ENCODE measurements at places on chromosomes 12 and 14.
A peak's percentile ranks its signal among the peaks of the same experiment; 100 is the strongest.

- DNase-seq = no peak
These were observed 93.8 kb downstream of the TMEM30B start for GRCh38 chr14:61187196-61187905.

DNA sequence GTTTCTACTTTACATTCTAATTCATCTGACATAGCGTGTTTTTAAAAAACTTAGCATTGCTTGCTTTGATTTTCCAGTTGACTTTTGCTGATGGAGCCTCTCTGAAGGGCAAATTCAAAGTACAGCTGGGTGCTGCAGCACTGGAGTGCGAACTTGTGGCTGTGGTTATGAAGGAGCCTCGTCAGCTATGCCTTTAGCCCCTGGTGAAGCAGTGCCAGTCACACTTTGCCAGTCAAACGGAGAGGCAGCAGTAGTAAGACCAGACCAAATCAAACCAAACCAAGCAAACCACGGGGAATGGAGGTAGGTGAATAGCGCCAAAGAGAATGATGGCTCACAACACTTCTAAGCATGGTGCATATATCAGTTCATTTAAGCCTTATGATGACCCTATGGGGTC lies 15.1 kb upstream of the SLC38A2 start:
- DNase-seq = no peak

DNA sequence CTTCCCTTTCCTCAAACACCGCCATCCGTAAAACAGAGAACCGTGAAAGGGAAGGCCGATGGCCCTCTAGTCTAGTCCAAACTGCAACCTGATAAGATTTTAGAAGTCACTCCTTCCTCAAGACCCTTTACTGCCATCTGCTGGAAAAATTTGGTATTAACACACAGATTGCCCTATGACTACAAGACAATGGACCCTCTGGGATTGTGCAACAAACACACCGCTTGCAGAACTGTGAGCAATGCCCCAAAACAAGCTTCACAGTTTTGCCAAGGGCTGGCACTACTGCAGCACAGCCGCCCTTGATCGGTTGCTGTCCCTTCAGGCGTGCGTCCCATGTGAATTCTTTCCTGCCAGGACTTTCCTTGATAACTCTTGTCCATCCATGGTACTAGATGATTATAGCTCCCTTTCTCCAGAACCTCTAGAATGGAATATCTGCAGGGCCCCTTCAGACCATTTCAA lies 23.1 kb downstream of the LLPH start:
- DNase-seq = peak; percentile 3

GRCh38 chr12:5511644-5512600 lies 80.0 kb downstream of the NTF3 start:
- DNase-seq = no peak

DNA sequence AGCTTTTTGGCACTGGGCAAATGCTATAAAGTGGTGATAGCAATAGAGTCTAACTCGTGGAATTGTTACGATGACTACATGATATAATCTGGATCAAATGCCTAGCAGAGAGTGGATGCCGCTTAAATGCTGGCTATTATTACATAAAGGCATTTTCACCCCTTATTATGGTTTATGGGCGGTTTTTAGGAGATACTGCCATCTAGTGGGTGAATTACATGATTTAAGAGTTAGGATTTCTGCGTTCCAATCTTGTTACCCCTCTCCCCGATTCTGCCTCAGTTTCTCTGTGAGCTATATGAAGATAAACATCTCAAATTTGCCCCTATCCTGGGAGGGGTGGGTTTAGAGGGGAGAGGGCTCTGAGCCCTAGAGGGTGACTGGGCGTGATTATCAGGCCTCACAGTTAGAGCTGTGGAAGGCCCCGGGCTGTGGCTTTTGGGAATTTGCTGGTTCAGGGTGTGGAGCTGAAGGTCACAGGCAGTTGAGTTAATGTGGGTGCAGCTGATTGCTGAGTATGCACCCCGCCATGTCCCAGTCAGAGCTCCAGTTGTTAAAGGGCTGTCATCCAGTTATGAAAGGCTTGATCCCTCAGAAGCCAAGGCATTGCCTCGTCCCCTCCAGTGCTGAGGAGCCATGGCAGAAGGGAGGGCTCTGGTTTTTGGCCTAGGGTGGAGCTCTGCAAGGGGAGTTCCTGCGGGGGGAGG lies 14.4 kb downstream of the CLSTN3 start:
- DNase-seq = no peak

GRCh38 chr14:100083706-100084105 lies 18.5 kb downstream of the EVL start:
- no peak for DNase-seq

DNA sequence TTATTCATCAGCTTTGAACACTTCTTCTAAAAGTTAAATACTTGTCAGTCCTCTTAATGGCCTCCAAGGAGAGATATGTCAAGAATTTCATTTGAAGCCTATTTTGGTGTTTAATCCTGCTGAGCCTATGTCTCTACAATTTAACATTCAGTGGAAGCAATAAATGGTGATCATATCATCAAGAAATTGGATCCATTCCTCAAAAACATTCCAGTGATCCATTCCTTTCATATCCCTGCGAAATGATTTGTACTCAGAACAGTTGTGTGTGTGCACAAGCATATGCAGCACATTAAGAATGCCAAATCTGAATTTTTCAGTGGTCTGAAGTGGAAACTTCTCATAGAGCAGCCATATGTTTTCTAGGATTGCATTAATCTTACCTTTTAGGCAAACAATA lies 373.7 kb upstream of the SYT1 start:
- no peak for DNase-seq

- no peak for DNase-seq
These were observed 64.3 kb downstream of the APOBEC1 start for GRCh38 chr12:7601406-7601805.

DNA sequence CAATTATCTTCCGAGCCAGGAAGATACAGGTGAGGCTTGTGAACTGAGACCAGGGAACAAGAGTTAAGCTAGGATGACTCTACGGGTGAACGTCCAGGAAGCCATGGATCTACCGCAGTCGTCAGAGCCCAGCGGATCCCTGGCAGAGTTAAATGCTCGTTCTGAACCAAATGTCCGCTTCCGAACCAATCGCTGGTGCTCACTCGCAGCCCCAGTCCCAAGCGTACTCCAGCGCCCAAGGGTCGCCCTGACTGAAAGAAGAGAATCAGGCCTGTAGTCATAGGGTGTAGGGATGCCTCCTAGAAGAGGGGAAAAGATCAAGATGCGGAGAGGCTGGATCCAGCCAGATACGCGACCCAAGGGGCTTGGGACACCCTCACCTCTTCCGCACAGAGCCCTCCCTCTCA lies 283 bp downstream of the VIPAS39 start:
- DNase-seq = no peak

DNA sequence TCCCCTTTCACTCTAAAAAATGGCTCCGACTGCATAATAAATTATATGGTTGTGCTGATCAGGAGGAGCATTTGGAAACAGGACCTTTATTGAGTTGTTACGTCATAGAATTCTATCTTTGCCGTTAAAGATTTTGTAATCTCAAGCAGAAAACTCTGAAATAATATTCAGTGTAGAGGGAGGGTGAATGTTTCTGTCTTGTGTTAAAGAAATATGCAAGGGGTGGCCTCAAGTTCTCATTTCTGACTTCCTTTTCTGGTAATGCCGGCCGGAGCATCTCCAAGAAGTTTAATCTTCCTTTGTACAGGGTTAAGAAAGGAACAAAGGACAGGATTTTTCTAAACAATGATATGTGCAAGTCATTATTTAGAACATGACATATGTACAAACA lies 165.1 kb downstream of the SLC38A4 start:
- DNase-seq = no peak

DNA sequence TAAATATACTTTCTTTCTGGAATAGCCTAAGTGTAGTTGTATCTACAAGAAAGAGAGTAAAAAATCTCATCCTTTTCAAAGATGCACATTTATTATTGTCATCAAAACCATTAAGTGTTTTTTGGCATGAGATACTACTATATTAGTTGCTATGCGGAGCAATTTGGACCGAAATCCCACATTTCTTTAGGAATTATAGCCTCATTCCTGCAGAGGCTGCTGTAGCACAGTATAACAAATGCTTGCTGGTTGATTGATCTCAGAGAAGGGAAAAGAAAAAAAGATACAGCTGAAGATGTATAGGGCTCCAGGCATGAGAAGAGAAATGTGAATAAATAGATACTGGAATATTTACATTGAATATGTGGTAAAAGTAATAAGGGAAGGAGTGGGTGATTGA lies 36.0 kb downstream of the RHOJ start:
- DNase-seq = no peak

- DNase-seq = peak; percentile 68
These were observed 226.9 kb upstream of the CRY1 start for GRCh38 chr12:107320033-107320928.

- DNase-seq = no peak
These were observed 260.9 kb downstream of the BMP4 start for GRCh38 chr14:53695692-53696214.

DNA sequence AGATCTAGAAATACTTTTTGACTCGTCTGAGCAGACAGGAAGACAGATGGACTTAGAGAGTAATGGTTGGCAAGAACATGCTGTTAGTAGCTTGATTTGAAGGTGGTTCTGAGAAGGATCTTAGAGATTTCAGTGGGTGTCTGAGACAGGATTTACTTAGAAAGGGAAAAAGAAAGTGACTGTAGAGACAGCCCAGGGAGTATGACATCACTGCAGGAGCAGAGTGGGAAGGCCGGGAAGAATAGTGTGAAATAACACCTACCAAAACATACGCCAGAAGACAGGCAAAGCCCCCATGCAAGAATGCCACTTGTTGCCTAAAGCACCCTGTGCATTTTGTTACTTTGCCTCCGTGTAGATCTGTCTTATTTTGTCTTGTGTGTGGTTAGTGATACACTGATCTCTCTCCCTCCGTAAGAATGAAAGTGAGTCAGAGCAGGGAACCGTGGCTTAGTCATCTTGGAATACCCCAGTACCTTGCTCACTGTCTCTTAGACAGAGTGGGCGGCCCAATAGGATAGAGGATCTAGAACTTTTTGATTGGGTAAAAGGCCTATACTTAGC lies 161.3 kb upstream of the IFNG-AS1 start:
- DNase-seq = no peak

DNA sequence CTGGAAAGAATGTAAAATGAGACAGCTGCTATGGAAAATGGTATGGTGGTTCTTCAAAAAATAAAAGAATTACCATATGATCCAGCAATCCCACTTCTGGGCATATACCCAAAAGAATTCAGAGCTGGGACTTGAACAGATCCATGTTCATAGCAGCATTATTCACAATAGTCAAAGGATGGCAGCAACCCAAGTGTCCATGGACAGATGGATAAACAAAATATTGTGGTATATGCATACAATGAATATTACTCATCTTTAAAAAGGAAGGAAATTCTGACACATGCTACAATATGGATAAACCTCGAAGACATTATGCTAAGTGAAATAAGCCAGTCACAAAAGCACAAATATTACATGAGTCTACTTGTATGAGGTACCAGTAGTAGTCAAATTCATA lies 9.1 kb downstream of the RAB2B start:
- DNase-seq = no peak

DNA sequence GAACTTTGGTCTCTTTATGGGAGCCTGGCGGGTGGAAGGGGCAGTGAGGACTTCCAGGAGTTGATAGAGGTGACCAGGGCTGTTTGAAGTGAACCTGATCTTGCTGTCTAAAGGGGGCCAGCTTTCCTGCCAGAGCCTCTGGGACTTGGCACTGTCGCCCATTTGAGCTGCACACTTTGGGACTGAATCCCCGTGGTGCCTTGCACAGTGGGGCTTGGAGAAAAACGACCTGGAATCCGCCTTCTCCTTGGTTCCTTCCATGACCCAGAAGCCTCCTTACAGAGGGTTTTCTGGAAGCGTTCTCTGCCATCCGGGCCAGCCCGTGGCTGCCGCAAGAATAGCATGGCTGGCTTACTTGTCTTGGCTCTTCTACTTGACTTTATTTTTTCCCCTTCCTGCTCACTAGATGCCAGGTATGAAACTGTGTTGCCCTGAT lies 2.0 kb downstream of the RFLNA start:
- DNase-seq = no peak

- DNase-seq = no peak
These were observed 700 bp downstream of the CDK4 start for GRCh38 chr12:57751432-57751787.

GRCh38 chr14:99201351-99202073 lies 70.5 kb downstream of the BCL11B start:
- DNase-seq = no peak

GRCh38 chr12:1864456-1864855 lies 44.1 kb downstream of the LRTM2 start:
- DNase-seq = no peak

- DNase-seq = no peak
These were observed 838.3 kb upstream of the NOVA1 start for GRCh38 chr14:27435923-27436670.
